ENCODE measurements at places on chromosomes 1 and 21.

DNA sequence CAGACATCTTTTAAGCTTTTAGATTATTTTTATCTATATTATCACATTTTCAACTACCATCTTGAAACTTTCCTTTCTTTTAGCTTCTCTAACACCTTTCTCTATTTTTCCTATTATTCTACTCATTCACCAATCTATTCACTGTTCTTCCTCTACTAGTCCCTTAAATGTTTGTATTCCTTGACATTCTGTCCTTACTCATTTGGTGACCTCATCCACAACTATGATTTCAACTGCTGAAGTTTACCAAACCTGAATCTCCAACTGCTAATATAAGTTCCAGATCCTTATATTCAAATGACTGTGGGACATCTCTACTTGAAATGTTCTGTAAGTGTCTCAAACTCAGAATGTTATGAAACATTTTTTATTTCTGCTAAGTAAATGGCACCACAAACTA is 49.2 kb downstream of the TUT4 start:
- DNase-seq = no peak

GRCh38 chr1:205344066-205344928 is 12.4 kb downstream of the KLHDC8A start:
- DNase-seq = peak; percentile 14

GRCh38 chr21:31671931-31672330 is 12.4 kb downstream of the SOD1 start:
- DNase-seq = no peak

DNA sequence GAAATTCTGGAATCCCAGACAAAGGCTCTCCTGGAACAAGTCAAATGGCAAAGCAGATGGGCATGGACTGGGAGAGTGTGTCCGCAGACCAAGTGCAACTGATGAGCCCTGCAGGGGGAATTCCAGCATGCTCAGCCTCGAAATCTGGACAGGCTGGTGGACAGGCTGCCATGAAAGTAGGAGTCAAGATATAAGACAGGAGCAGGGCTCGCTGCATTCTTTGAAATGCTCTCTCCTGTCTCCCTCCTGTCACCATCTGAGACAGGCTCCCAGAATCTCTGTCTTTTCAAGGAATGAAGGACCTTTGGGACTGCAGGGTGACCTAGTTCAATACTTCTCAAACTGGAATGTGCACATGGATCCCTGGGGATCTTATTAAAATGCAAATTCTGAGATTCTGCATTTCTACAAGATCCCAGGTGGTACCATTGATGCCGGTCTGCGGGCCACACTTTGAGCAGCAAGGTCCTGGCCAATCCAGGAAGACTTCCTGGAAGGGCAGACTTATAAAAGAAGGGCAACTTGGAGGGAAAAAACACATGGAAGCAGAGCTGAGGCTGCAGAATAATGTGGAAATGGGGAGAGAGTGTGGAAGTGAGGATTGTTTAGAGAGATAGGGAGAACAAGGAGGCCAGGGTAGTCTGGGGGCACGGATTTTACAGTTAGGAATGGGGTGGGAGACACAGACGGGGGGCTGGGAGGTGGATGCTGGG is 29.8 kb downstream of the TNNT2 start:
- DNase-seq = no peak

GRCh38 chr1:243438146-243438545 is 182.3 kb downstream of the SDCCAG8 start:
- DNase-seq = no peak

DNA sequence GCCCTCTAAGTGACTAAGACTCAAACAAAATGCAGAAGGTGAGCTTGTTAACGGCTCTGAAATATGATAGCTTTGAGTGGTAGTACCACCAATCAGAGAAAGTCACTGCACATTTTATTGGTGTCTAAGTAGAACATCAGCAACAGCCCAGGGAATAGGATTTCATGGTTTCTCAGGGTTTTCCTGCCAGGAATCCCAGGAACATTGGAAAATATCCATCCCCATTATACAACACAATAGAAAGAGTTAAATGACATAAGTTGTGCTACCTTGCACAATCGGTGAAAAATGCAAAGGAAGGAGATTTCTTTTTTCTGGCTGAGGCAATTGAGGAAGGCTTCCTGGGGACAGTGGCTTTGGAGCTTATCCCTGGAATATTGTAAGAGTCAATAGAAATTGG is 283.1 kb downstream of the HLX start:
- DNase-seq = no peak

DNA sequence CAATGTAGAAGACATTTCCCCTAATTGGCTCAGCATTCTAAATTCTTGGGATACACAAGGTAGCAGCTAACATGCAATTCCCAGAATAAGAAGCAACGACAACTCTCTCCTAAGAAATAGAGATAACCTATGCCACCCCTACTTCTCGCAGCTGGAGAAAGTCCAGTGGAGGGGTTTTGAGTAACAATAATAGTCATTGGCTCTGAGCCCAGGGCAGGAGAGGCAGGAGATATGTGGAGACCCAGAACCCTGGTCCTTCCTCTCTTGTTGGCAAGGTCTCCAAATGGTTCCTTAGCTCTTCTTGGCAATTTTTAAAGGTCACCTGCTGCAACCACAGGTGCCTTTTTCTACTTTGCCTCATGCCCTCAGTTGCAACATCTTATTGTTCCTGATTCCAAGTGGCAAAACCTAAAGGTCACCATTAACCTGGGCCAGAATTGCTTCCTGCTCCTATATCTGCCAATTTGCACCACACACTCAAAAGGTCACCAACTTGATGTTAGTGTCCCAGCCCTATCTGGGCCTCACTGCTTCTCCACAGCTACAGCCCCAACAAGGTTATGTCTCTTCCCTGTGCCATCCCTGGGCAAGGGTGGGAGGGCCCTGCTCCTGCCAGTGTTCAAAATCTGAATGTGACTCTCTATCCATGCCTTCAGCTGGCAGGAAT is 36.7 kb downstream of the TBX15 start:
- DNase-seq = no peak

DNA sequence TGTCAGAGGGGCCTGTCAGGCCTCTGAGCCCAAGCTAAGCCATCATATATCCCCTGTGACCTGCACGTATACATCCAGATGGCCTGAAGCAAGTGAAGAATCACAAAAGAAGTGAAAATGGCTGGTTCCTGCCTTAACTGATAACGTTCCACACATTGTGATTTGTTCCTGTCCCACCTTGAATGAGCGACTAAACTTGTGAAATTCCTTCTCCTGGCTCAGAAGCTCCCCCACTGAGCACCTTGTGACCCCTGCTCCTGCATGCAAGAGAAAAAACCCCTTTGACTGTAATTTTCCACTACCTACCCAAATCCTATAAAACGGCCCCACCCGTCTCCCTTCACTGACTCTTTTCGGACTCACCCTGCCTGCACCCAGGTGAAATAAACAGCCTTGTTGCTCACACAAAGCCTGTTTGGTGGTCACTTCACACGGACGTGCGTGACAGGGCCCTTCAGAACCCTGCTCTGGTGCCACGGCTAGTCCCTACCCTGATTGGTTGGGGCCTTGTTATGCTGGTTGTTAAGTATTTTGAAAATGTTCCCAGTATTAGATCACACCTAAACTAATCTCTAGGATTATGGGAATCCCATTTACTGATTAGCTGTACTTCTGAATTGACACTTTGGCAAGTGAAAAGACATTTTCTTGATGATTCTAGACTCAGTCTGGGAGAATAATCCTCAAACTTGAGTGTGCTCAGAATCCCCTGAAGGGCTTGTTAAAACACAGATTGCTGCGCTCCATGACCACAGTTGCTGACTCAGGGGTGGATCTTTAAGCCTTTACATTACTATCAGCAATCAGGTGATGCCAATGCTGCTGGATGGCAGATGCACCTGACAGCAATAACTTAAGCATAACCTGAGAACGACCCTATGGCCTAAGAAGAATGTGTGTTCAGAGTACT is 28.8 kb upstream of the SPATA6 start:
- no peak for DNase-seq
